ENCODE measurements at places on chromosomes 1 and 21.

- peak; percentile 61 for DNase-seq
Measured at GRCh38 chr21:45078877-45079281, 4.5 kb downstream of the ADARB1 start.

DNA sequence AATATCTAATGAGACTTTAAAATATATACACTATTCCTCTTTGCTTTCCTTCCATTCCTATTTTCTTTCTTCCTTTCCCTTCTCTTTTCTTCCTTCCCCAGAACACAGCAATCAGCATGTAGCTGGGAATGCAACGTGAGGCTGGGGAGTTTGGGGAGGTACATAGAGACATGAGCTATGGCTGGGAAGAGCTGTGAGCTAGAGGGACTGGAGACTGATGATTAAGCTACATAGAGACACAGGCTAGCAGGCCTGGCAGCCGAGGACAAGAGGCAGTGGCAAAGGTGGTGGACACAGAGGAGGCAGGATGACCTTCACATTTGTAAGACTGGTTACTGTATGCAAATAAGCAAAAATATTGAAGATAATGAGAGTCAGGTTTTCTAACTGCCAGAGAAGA lies 7.5 kb downstream of the LPAR3 start:
- no peak for DNase-seq

DNA sequence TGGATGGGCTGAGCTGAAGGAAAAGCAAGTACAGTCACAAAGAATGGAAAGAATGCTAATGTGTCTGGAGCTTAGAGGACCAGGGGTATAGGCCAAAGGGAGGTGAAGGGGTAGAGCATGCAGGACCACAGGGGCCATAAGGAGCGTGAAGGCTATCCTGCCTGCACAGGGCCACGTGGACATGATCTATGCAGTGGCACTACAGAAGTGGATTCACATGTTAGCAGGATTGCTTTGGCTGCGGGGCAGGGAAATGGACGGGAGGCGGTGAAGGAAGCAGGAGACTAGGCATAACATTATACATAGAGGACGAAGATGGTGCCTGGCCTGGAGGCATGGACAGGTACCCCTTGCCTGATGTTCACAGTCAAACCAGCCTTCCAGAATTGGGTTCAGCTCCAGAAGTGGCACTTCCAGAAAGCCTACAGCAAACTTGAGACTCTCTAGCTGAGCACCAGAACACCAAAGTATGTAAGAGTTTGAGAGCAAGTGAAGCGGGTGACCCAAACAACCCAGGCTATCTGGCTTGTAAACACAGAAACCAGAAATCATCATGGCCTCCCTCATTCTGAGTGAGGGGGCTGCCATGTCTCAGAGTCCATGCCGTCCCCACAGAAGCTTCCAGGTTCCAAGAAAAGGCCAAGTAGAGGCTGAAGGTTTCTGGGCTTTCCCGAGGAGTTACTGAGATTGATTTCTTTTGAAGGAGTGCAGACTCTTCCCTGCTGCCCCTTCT lies 135.5 kb upstream of the JUN start:
- no peak for DNase-seq

DNA sequence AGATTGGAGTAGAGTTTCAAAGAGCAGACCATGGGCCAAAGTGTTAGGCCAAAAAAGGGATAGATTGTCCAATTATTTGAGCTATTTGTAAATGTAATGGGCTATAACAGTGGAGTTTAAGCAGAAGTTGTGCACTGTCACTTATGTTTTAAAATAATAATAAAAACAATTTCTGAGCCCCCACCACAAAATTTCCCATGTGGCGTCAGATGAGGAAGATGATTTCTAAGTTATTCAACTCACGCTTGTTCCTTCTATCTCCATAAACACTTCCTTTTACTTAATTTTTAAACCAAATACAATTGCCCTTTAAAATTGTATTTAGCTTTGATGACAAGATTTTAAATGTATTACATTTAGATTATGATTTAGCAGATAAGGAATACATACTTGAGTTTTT lies 330.0 kb downstream of the PTPRC start:
- no peak for DNase-seq

GRCh38 chr1:66539491-66539890 lies 5.5 kb downstream of the SGIP1 start:
- DNase-seq = no peak

DNA sequence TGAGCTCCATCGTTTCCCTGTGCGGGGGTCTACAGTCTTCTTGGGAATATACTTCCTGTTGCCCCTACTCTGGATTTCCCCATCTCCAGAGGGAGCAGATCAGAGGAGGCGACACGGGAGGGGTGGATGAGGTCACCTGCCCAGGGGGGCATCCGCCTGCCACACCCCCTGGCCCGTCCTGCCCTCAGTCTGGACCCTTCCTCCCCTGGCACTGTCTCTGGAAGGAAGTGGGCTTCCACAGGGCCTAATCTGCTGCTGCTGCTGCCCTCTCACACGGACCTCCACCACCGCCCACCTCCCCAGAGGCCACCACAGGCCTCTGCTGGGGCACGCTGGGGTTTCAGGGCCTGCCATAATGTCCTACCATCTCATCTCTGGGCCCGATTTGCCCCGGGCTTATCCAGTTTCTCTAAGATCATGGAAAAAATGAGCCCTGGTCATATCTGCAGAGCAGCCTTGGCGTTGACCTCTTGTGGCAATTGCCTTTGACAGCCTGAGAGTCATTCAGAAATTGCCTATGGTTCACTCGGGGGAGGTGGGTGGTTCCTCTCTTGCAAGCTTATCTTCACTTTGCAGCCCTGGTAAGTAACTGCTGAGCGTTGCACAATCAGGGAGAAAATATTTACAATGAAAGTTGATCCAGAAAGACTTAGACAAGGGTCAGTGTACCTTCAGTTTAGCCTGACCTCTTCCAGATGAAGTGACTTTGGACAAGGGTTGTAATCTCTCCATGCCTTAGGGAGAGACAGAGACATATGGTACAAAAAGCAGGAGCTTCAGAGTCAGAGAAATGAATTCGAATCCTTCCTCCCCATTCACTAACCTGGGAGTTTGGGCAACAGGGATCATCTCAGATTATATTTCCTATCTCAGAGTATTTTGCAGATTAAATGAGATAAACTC lies 252.4 kb downstream of the TOMM20 start:
- DNase-seq = no peak

Measured in activated T-helper 9 cell treated with anti-CD3 and anti-CD28 coated beads, Interleukin-2, amount 50 U/mL, for 16 hours (primary cell).